ENCODE measurements at places on chromosomes 6 and 20.

- ATAC-seq = no peak
Measured at GRCh38 chr6:157599191-157599590, 218.2 kb downstream of the ZDHHC14 start.

DNA sequence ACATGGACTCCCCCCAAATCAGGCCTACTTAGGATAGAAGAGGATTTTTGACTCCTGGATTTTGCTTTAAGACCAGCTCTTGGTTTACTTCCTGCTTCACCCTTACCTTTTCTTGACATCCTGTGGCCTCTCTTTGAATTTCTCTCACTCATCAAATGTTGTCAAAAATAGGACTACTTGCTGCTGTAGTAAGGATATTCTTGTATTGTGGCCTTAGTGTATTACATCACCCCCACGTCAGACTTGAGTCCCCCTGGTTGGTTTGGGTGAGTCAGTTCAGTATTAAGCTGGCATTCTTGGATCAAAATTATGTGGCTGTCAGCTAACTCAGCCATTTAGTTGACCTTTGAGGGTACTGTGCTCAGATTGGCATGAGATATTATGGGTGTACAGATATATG, 1.1 kb downstream of the TPX2 start:
- no peak for ATAC-seq

DNA sequence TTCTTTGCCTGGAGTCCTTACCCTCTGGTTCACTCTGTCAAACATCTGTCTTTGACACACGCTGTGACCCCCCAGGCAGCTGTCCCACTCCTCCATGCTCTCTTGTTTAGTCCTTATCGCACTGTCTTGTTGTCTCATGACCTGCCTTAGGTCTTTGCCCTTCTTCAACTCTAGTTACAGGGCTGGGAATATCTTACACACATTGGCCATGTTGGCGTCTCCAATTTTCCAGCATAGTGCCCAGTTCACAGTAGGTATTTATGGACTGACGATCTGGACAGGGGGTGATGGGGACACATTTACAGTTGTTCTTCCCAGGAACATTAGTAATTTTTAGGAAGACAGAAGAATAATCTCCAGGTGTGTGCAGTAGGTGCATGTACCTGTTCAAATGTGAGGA, 129.7 kb upstream of the SLC22A16 start:
- no peak for ATAC-seq

- ATAC-seq = peak; percentile 75
Measured at GRCh38 chr20:17558154-17558940, 11.5 kb upstream of the DSTN start.

GRCh38 chr6:122388945-122389344, 10.5 kb upstream of the HSF2 start:
- no peak for ATAC-seq

- no peak for ATAC-seq
Measured at GRCh38 chr6:133590196-133590595, 298.7 kb upstream of the TCF21 start.

DNA sequence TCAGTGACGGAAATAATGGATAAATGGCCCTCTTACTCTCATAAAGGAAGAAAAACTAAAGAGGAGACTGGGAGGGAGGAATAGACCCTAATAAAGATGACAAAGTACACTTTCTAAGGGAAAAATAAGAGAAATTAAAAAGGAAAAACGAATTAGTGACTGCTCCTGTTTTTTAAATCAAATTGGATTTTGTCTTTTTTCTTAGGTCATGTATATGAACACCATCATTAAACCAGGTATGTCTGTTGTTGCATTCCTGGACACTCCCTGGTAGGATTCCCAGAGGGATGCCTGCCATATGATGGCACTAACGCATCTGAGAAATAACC, 59.4 kb upstream of the BTN3A2 start:
- no peak for ATAC-seq

- no peak for ATAC-seq
Measured at GRCh38 chr20:52981051-52981450, 8.9 kb downstream of the TSHZ2 start.

- no peak for ATAC-seq
Measured at GRCh38 chr6:107801173-107801886, 22.8 kb downstream of the SCML4 start.

GRCh38 chr20:2914160-2914559, 40.9 kb downstream of the PTPRA start:
- ATAC-seq = no peak

- ATAC-seq = no peak
Measured at GRCh38 chr20:34942301-34942700, 13.3 kb downstream of the GSS start.

DNA sequence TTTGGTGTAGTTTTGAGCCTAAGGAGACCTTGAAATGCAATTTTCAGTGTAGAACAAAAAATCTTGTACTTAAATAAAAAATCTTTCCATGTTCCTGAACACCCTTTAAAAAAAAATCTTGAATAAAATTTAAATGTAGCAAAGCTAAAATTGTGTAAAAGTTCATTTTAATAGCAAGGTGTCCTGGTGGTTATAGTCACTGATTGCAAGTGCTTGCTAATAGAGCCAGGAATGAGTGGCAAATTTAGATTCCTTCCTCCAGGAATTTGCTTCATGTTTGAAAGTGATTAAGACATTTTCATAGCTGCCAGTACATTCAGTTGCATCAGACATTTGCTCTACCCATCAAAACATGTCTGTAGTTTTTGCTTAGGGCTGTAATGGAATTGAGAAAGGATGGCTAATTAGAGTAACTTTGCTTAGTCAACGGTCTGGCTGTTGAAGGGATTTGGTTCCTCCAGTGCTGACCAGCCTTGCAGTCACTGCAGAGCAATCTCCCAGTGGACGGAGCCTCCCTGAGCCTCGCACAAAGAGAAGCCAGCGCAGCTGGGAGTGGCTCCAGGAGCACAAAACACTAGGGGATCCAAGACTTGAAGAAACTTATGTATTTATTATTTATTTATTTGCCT, 36.5 kb downstream of the AKAP12 start:
- ATAC-seq = no peak

DNA sequence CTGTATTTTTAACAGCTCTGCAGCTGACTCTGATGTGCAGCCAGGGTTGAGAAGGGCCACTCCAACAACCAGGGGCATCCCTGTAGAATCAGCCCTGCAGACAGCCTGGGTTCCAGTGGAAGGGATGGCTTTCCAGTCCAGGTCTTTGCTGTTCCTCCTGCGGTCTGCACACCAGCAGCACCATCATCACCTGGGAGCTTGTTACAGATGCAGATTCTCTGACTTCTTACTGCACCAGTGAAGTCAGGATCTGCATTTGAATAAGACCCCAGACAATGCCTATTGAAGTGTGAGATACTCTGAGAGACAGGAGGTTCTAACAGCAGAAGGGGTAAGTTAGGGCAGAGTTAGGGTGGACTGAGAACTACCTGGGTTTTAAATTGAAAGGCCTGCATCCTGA, 151.3 kb downstream of the F13A1 start:
- ATAC-seq = no peak

- ATAC-seq = peak; percentile 45
Measured at GRCh38 chr6:169831450-169832246, 80.2 kb downstream of the ERMARD start.
